ENCODE measurements at places on chromosomes 5 and 9. TPM values are rescaled to one million over a fixed set of nuclear protein-coding genes. Genes with fewer than 3 reads are reported as not detected.

TMEFF1 gene
- 0.80 TPM for total RNA-seq

SMAD5 gene
- total RNA-seq, result 61.9 TPM

SPINK4 gene
- not detected for total RNA-seq

TMC1 gene
- not detected for total RNA-seq

CARD6 gene
- total RNA-seq, result 24.3 TPM

- DNase-seq, result no peak
- no peaks in the 10 kb centered on the region for H3K36me3 ChIP-seq
- H3K4me3 ChIP-seq, result no peak overlapping the region
- H3K27ac ChIP-seq, result no peak overlapping the region
Measured at GRCh38 chr5:98168871-98169270, 604.6 kb upstream of the RGMB start.

DNA sequence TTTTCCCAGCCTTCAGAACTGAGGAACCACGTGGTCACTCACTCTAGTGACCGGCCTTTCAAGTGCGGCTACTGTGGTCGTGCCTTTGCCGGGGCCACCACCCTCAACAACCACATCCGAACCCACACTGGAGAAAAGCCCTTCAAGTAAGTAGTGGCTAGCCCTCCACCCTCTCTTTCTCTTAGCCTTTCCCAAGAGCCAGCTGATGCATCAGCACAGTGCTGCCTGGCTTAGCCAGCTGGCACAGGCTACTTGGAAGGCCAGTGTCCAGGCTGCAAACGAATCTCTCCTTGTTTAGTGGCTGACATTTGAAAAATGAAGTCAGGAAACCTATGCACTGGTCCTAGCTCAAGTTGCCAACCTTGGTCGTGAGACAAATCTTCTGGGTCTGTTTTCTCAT lies 91.1 kb downstream of the PRDM6 start:
- DNase-seq, result no peak
- no peak overlapping the region for H3K4me3 ChIP-seq

DNA sequence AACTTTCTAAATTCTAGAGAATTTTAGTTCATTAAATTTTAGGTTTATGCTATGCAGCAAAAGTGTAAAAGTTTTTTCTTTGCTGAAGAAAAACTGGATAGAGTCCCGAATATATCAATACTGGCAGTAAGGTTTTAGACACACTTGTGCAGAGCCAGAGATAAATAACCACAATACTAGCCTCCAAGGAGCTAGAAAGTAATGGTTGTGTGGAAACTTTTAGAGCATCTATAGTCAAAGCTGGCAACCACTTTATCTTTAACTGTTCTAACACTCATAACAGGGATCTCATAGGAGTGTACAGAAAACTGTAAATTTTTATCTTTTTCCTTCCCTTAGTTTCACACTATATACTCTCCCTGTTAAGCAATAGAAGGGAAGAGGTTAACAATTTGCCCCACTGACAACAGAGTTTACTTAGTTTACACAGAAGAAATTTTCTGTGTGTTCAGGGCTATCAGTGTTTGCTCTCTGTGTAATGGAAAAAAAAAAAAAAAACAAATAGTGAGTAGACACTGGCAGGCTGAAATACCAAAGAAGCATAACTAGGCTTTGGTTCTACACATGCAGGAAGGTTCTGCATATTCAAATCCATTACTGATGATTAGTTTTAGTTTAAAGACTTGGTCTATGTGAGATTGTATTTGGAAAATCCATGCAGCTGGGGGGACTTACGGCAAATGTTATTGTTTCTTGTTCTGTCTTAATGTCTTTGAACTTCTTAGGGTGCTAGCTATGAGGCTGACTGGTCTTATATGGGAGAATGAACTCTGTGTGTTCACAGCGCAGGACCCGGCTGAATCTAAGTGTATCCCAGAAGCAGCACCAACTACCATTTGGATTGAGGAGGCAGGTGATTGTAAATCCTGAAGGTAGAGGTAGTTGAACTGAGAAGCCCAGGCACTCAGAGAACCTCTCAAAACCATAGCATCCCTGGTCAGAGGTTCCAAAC lies 187.6 kb downstream of the PCSK1 start:
- no peak overlapping the region for H3K4me3 ChIP-seq
- H3K36me3 ChIP-seq, result no peaks in the 10 kb centered on the region
- H3K27me3 ChIP-seq, result no peaks in the 10 kb centered on the region
- no peak overlapping the region for H3K27ac ChIP-seq
- peaks cover 9% of the 10 kb centered on the region for H3K4me1 ChIP-seq
- no peak for DNase-seq

Measured in lower lobe of right lung (tissue), 2 donors.